ENCODE measurements at places on chromosomes 1 and 21. TPM values are rescaled to one million over a fixed set of nuclear protein-coding genes. Genes with fewer than 3 reads are reported as not detected.

DNA sequence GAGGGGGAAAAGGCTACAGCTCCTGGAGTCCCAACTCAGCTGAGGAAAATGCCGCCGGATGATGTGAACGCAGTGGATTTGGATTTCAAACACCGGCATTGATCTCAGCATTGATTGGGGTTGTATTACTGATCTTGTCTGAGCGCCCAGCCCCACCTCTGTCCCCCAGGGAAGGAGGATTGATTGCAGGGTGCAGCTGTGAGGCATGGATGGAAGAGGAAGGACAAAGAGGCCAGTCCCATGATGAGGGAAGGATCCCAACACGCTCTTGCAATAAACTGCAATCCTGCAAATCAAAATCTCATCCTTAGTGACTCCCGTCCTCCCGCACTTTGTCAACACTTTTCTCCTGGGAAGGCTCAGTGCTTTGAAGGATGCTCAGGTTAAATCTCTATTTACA, 242.3 kb upstream of the PROX1 start:
- no peak overlapping the region for H3K27ac ChIP-seq
- no peaks in the 10 kb centered on the region for H3K27me3 ChIP-seq
- H3K4me1 ChIP-seq = no peaks in the 10 kb centered on the region
- no peaks in the 10 kb centered on the region for H3K36me3 ChIP-seq
- no peak overlapping the region for H3K4me3 ChIP-seq

DNA sequence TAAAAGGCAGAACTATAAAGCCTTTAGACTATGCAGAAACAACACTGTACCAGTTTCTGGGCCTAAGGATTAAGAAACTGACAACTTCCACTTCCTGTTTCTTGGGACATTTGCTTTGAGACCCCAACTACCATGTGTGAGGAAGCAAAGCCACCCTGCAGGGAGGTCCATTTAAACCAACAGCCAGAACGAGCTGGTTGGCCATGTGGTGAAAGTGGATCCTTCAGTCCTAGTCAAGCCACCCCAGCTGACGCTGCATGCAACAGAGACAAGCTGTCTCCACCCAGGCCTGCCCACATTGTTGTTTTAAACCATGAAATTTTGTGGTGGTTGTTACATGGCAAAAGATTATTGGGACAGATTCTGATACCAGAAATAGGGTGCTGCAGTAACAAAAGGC, 31.8 kb upstream of the SLFNL1 start:
- H3K27me3 ChIP-seq = no peaks in the 10 kb centered on the region
- no peak overlapping the region for H3K4me3 ChIP-seq
- H3K36me3 ChIP-seq = no peaks in the 10 kb centered on the region
- no peak overlapping the region for H3K27ac ChIP-seq
- H3K4me1 ChIP-seq = no peaks in the 10 kb centered on the region

GRCh38 chr21:39109163-39109530, 74.1 kb downstream of the PSMG1 start:
- H3K4me3 ChIP-seq = no peak overlapping the region
- no peaks in the 10 kb centered on the region for H3K27me3 ChIP-seq
- DNase-seq = no peak
- H3K27ac ChIP-seq = no peak overlapping the region
- H3K36me3 ChIP-seq = no peaks in the 10 kb centered on the region

- H3K27ac ChIP-seq = no peak overlapping the region
- peak; percentile 25 for DNase-seq
- no peak overlapping the region for H3K4me3 ChIP-seq
These were observed 75.3 kb upstream of the ARTN start for GRCh38 chr1:43858324-43858723.

GRCh38 chr21:14858311-14858710, 206.5 kb downstream of the NRIP1 start:
- H3K36me3 ChIP-seq = no peaks in the 10 kb centered on the region
- H3K4me3 ChIP-seq = no peak overlapping the region
- no peaks in the 10 kb centered on the region for H3K4me1 ChIP-seq

GRCh38 chr21:41251961-41252642, 64.5 kb upstream of the FAM3B start:
- H3K4me1 ChIP-seq = peaks cover 3% of the 10 kb centered on the region
- DNase-seq = no peak
- no peaks in the 10 kb centered on the region for H3K27me3 ChIP-seq
- H3K36me3 ChIP-seq = no peaks in the 10 kb centered on the region

GRCh38 chr1:17538428-17539117, 925 bp upstream of the ARHGEF10L start:
- no peaks in the 10 kb centered on the region for H3K27me3 ChIP-seq
- peak; percentile 54 for DNase-seq
- no peak overlapping the region for H3K4me3 ChIP-seq

GRCh38 chr1:230104395-230105244, 37.6 kb downstream of the GALNT2 start:
- H3K27me3 ChIP-seq = no peaks in the 10 kb centered on the region
- H3K36me3 ChIP-seq = no peaks in the 10 kb centered on the region
- no peak overlapping the region for H3K4me3 ChIP-seq
- H3K27ac ChIP-seq = no peak overlapping the region
- DNase-seq = peak; percentile 90
- peaks cover 17% of the 10 kb centered on the region for H3K4me1 ChIP-seq

- H3K27me3 ChIP-seq = no peaks in the 10 kb centered on the region
- H3K4me1 ChIP-seq = peaks cover 2% of the 10 kb centered on the region
- H3K27ac ChIP-seq = no peak overlapping the region
- DNase-seq = no peak
- no peaks in the 10 kb centered on the region for H3K36me3 ChIP-seq
These were observed 2.1 kb downstream of the SDE2 start for GRCh38 chr1:225996946-225997545.

- H3K4me1 ChIP-seq = no peaks in the 10 kb centered on the region
- H3K4me3 ChIP-seq = no peak overlapping the region
- no peaks in the 10 kb centered on the region for H3K36me3 ChIP-seq
- H3K27me3 ChIP-seq = no peaks in the 10 kb centered on the region
- no peak for DNase-seq
These were observed 70.5 kb downstream of the IGSF21 start for GRCh38 chr1:18178111-18178510.

DNA sequence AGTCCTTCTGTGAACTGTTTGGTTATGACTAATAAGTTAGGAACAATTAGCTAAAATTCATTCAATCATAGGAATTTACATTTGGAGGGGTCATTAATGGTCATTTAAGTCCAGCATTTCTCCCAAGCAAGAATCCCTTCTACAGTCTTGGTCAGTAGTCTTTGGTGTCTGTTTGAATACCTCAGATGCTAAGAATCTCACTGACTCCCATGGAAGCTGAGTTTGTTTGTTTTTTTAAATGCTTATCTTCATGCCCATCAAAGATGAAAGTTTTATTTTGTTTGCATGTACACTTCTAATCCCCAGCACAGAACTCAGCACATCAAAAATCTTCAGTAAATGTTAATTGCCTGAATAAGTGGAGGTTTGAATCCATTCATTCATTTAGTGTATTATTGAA, 41.3 kb upstream of the SLC44A3 start:
- DNase-seq = no peak
- H3K36me3 ChIP-seq = no peaks in the 10 kb centered on the region
- no peak overlapping the region for H3K4me3 ChIP-seq
- H3K4me1 ChIP-seq = peaks cover 6% of the 10 kb centered on the region

- H3K36me3 ChIP-seq = no peaks in the 10 kb centered on the region
- H3K27ac ChIP-seq = peak overlapping the region; percentile 48
- peaks cover 4% of the 10 kb centered on the region for H3K4me1 ChIP-seq
- no peak for DNase-seq
- no peaks in the 10 kb centered on the region for H3K27me3 ChIP-seq
These were observed 932 bp downstream of the MAP10 start for GRCh38 chr1:232806186-232806510.

- no peak for DNase-seq
- no peaks in the 10 kb centered on the region for H3K36me3 ChIP-seq
- H3K27me3 ChIP-seq = no peaks in the 10 kb centered on the region
- H3K4me1 ChIP-seq = no peaks in the 10 kb centered on the region
- H3K27ac ChIP-seq = no peak overlapping the region
These were observed 136.5 kb upstream of the HNRNPU start for GRCh38 chr1:245000872-245001188.

DNA sequence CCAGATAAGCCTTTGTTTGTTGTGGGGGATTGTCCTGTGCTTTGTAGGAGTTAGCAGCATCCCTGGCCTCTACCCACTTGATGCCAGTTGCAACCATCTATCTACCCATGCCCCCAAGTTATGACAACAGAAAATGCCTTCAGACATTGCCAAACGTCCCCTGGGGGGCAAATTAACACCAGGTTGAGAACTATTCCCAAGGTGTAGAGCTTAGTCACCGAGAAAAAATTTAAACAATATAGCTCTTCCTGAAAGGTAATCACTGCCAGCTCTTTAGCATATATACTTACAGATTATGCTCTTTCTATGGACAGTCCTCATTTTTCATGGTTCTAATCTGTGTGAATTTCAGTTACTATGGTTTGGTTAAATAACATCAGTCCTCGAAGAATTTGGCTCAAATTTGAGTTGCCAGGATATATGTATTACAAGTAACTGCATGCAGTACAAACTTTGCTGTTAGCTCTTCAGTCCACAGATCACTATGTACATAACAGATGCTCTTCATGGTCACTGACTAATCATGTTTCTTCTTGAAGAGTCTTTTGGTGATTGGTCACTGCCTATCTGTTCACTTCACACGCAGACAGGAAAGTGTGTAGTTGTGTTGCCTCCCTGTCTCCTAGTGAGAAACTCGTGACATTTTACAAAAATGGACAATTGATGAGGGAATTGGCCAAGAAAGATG, 25.2 kb downstream of the MAPKAPK2 start:
- no peak overlapping the region for H3K27ac ChIP-seq
- H3K27me3 ChIP-seq = no peaks in the 10 kb centered on the region
- no peak for DNase-seq
- peaks cover 35% of the 10 kb centered on the region for H3K4me1 ChIP-seq
- no peaks in the 10 kb centered on the region for H3K36me3 ChIP-seq

DNA sequence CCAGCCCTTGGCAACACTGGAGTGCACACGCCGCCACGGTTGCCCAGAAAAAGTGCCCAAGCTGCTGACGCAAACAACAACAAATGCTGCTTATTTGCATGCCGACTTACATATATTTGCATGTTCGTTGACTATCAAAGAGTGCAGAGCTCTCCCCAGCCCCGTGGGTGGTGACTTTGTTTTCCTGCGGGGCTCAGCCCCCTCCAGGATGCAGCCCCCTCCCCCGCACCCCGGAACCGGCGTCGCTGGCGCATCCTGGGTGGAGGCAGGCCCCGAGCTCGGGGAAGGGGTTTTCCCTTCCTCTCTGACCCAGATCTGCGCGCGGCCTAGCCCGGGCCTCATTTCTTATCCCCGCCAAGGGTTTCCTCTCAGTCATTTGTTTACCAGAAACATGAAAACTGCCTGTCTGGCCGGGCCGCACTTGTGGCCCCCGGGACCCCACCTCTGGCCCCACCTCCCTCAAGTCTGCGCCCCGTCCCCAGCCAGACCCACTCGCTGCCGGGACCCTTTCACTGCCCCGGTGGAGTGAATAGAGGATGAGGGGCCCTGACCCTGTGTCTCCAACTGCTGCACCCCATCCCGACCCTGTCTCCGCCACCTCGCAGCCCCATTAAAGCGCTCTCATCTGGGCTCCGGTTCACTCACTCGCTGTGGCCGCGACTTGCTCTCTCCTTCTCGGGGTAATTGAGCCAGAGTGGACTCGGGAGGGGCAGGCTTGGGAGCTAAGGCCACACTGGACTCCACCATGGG, 5.5 kb downstream of the TNFRSF25 start:
- H3K27ac ChIP-seq = no peak overlapping the region
- peaks cover 3% of the 10 kb centered on the region for H3K4me1 ChIP-seq
- H3K27me3 ChIP-seq = no peaks in the 10 kb centered on the region
- no peak for DNase-seq
- no peak overlapping the region for H3K4me3 ChIP-seq
- no peaks in the 10 kb centered on the region for H3K36me3 ChIP-seq

- H3K27me3 ChIP-seq = no peaks in the 10 kb centered on the region
- no peak overlapping the region for H3K27ac ChIP-seq
- no peak overlapping the region for H3K4me3 ChIP-seq
- H3K36me3 ChIP-seq = no peaks in the 10 kb centered on the region
- DNase-seq = no peak
These were observed 47.7 kb upstream of the RPL11 start for GRCh38 chr1:23643736-23644554.

GRCh38 chr1:150799089-150799488, 9.0 kb downstream of the CTSK start:
- H3K4me3 ChIP-seq = no peak overlapping the region
- H3K27ac ChIP-seq = no peak overlapping the region
- H3K4me1 ChIP-seq = no peaks in the 10 kb centered on the region

- no peaks in the 10 kb centered on the region for H3K36me3 ChIP-seq
- no peak overlapping the region for H3K4me3 ChIP-seq
- H3K4me1 ChIP-seq = no peaks in the 10 kb centered on the region
- H3K27me3 ChIP-seq = no peaks in the 10 kb centered on the region
- no peak overlapping the region for H3K27ac ChIP-seq
These were observed 76.4 kb downstream of the ACBD6 start for GRCh38 chr1:180425952-180426351.

- no peak overlapping the region for H3K4me3 ChIP-seq
- H3K4me1 ChIP-seq = no peaks in the 10 kb centered on the region
- no peaks in the 10 kb centered on the region for H3K27me3 ChIP-seq
- H3K36me3 ChIP-seq = no peaks in the 10 kb centered on the region
- DNase-seq = no peak
These were observed 27.3 kb upstream of the OTUD3 start for GRCh38 chr1:19854866-19855265.

DNA sequence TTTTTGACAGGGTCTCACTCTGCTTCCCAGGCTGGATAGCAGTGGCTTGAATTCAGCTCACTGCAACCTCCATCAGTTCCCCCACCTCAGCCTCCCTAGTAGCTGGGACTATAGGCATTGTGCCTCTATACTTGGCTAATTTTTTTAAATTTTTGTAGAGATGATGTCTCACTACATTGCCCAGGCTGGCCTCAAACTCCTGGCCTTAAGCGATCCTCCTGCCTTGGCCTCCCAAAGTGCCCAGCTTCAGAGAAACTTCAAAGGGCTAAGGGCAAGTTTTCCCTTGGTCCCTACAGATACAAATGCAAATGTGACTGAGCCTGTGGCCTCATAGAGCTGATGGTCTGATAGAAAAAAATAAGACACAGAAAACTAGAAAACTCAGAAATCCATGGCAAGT, 52.9 kb upstream of the PRRC2C start:
- H3K36me3 ChIP-seq = no peaks in the 10 kb centered on the region
- H3K4me1 ChIP-seq = no peaks in the 10 kb centered on the region
- no peak overlapping the region for H3K4me3 ChIP-seq

- H3K27me3 ChIP-seq = no peaks in the 10 kb centered on the region
- H3K4me1 ChIP-seq = no peaks in the 10 kb centered on the region
- DNase-seq = no peak
These were observed 398.1 kb upstream of the LYPLAL1 start for GRCh38 chr1:218775501-218776021.

GRCh38 chr1:67339623-67340343, 32.1 kb downstream of the IL12RB2 start:
- no peaks in the 10 kb centered on the region for H3K27me3 ChIP-seq
- no peaks in the 10 kb centered on the region for H3K36me3 ChIP-seq
- H3K4me1 ChIP-seq = no peaks in the 10 kb centered on the region
- no peak overlapping the region for H3K4me3 ChIP-seq
- H3K27ac ChIP-seq = no peak overlapping the region
- no peak for DNase-seq

RORC gene
- 0.18 TPM for total RNA-seq

LCE1D gene
- not detected for total RNA-seq

GRHL3 gene
- 0.48 TPM for total RNA-seq

UBIAD1 gene
- total RNA-seq = 11.1 TPM

KRTAP19-3 gene
- not detected for total RNA-seq

OR2L3 gene
- not detected for total RNA-seq

CD53 gene
- total RNA-seq = 7.0 TPM

SFN gene
- 0.77 TPM for total RNA-seq

KCNJ6 gene
- total RNA-seq = not detected

AGMAT gene
- total RNA-seq = not detected

HSD3B1 gene
- total RNA-seq = not detected

EVA1C gene
- 49.6 TPM for total RNA-seq

PROK1 gene
- total RNA-seq = 39.4 TPM

WNT3A gene
- not detected for total RNA-seq

TFF3 gene
- 9.9 TPM for total RNA-seq

Data from ovary (tissue), 10 donors.